GOT3 (cell line): ENCODE measurements at places on chromosomes 4 and X.

- no peak for DNase-seq
These were observed 34.3 kb downstream of the MTM1 start for GRCh38 chrX:150602743-150603142.

DNA sequence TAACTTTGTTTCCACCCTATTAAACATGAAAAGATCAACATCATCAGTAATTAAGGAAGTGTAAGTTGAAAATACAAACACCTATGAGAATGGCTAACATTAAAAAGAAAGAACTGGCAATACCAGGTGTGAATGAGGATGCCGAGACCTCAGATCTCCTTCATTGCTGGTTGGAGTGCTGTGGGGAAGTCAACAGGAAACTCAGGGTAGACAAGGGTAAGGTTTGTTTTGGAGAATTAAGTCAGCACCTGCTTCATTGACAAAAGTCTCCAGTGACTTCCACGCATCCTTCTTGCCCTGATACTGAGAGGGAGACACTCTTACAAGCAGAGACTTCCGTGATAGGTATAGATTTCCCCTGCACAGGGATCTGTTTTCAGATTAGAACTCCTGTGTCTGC is 106.1 kb downstream of the IRF2 start:
- no peak for DNase-seq

GRCh38 chrX:154541896-154542722 is 4.5 kb downstream of the G6PD start:
- DNase-seq: peak; percentile 62

GRCh38 chrX:2325076-2325784 is 175.5 kb downstream of the DHRSX start:
- DNase-seq: no peak

DNA sequence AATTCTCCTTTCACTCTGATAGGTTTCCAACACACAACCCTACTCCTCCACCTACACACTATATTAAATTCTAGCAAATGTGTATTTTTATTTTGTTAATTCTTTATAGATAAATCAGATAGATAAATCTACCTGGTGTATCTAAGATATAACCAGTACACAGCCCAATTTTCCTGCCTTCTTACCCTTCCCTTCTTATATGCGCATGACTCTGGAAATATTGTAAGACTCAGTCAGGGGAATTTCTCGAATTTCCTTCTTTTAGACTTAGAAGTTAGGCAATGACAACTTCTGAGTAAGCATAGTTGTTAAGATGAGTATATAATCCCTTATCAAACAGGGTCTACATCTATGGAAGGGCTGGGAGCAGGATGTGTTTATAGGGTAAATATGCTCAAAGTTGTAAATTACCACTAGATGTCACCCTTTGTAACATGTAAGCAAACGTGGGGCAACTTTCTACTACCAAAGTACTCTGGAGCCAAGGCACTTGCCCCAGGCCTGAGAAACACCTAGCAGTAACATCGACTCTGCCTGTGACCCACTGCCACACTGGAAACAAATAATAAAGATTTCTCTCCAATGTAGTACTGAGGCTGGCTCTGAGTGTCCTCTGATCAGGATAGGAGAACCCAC is 444.7 kb downstream of the IQCM start:
- DNase-seq: no peak

DNA sequence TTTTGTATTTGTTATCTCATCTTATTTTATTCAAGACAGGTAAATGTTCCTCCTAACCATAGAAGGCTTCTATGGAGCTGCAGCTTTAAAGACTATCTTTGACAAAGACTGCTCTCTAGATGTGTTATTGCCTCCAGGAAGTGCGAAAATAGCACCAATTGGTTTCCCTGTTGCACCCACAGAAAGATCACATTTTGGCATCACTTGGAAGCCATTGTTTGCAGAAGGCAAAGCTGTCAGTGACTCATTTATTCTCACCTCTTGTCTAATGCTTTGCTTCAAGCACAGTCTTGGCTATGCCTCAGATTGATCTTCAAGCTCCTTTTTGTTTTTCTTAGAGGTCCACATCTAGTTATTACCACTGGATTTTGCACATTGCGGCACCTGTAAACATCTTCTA is 150.3 kb downstream of the PCDH7 start:
- no peak for DNase-seq

DNA sequence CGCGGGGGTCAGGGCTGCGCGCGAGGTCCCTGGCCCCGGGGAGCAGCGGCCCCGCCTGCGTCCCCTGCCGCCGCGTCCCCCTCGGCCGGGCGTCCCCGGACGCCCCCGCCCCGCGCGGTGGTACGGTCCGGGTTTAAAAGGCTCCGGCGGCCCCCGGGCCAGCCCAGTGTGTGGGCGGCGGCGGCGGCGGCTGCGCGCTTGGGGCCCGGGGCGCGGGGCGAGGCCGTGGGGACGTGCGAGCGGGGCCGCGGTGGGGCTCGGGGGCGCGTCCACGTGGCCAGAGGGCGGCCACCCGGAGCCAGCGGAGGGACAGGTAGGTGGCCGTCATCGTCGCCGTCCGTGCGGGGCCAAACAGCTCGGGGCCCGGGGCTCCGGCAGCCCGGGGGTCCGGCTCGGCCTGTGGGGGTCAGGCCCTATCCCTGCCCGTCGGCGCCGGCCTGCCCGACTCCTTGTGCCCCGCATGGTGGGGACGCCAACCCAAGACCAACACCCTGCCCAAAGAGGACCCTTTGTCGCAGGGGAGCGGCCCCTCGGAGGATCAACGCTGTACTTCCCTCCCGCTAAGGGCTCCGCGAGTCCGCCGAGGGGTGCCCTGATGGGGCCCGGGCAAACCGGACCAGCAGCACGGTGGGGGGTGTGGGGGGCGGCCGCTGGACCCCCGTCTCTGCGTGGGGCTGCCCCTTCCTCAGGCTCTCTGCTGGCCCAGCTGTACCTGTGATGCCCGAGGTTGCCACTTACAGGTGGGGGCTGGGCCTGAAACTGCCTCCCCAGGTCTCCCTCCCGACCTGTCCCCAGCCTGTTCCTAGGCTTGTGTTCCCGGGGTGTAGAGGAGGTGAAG is at the start of gene PLXNA3:
TSS of gene PLXNA3 (plus strand) at position 166 of the 838 bp plus-strand sequence. CDS start 1,903 bp downstream, outside the sequence.
- DNase-seq: no peak

- DNase-seq: no peak
These were observed 3.2 kb downstream of the FGF13 start for GRCh38 chrX:138708268-138708667.

DNA sequence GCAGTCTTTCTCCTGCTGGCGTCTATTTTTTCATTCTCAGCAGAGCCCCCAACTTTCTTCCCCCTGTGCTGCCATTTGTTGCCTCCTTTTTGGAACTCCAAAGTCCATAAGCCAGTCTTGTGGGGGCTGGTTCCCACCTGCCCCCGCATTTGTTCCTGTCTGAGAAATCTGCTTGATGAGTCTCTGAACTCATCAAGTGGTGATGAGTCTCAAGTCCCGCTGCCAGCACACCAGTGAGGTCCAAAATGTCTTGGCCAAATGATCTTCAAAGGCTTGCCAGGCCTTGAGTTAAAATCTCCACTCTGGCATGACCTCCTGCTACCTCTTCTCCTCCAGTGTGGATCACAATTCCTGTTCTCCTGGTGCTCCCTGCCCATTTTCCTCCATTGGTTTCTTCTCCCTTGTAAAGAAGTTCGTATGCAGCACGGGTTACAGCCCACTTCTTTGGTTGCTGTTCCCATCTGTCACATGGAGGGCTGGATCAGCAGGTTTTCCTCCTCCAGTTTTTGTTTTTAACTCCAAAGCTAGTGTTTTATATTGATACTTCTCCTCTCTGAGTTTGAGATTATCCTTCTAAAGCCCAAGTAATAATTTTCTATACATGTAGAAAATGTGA is 72.7 kb upstream of the LIMCH1 start:
- no peak for DNase-seq

GRCh38 chr4:820230-821172 is 5.4 kb downstream of the CPLX1 start:
- no peak for DNase-seq

- DNase-seq: no peak
These were observed 5.5 kb downstream of the CCDC120 start for GRCh38 chrX:49064303-49064702.

GRCh38 chrX:153556767-153557166 is 39.3 kb downstream of the ATP2B3 start:
- DNase-seq: no peak

DNA sequence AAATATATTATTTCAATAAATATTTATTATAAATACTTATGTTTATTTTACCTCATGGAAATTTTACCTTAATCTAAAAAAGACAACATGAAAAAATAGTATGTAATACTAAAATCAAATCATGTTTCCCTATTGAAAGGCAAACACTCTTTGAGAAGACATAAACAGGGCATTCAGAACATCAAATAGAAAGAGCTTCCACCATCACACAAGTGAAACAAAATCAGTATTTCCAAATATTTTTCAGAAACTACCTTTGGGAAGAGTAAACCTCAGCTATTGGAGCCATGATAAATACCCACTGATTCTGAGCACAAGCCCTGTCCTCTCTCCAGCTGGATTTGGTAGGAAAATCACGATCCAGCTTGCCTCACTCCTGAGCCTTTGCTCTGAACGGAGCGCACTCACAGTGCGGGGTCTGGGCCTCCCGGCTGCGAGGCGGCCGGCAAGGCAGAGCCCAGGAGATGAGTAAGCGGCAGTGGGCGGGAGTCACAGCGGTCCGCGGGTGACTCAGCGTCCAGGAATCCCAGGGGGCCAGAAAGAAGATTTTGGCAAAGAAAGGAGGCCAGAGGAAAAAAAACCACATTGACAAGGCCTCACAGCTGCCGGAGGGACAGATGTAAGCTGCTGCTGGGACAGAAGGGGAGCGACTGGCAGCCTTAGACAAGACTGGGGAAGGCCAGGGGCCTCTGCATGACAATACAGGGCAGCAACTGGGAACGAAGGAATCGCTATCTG is 14.7 kb upstream of the ANXA5 start:
- peak; percentile 53 for DNase-seq

GRCh38 chr4:24529555-24529954 is 54.8 kb downstream of the DHX15 start:
- DNase-seq: no peak
